ENCODE measurements at places on chromosomes 16 and 17.

DNA sequence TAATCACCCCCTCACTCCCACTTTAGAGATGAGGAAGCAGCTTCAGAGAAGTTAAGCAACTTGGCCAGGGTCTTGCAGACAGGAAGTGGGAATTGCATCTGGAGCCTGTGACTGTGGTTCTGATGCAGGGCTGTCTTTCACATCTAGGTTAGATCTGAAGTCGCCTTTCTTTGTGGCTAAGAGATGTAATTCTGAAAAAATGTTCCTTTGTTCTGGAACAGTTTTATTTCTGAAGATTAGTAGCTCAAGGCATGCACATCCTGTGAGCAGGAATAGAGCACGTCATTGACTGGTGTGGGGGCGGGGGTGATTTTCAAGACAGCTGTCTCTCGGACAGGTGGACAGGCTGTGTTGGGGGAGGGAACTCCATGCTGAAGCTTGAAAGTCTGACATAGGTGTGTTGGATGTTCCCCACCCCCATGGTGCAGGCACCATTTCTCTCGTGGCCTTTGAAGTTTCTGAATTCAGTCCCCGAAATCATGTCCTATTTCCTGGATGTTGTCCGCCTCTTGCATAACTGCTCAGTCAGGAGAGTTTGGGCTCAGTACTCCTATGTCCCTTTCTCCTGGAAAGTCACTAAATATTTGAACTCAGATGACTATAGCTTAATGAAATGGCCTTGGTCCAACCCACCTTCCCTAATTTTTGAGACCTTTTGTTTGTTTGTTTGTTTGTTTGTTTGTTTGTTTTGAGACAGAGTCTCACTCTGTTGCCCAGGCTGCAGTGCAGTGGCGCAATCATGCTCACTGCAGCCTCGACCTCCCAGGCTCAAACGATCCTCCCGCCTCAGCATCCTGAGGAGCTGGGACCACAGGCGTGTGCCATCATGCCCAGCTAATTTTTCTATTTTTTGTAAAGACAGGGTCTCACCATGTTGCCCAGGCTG lies 21.0 kb upstream of the HERPUD1 start:
- DNase-seq: no peak

DNA sequence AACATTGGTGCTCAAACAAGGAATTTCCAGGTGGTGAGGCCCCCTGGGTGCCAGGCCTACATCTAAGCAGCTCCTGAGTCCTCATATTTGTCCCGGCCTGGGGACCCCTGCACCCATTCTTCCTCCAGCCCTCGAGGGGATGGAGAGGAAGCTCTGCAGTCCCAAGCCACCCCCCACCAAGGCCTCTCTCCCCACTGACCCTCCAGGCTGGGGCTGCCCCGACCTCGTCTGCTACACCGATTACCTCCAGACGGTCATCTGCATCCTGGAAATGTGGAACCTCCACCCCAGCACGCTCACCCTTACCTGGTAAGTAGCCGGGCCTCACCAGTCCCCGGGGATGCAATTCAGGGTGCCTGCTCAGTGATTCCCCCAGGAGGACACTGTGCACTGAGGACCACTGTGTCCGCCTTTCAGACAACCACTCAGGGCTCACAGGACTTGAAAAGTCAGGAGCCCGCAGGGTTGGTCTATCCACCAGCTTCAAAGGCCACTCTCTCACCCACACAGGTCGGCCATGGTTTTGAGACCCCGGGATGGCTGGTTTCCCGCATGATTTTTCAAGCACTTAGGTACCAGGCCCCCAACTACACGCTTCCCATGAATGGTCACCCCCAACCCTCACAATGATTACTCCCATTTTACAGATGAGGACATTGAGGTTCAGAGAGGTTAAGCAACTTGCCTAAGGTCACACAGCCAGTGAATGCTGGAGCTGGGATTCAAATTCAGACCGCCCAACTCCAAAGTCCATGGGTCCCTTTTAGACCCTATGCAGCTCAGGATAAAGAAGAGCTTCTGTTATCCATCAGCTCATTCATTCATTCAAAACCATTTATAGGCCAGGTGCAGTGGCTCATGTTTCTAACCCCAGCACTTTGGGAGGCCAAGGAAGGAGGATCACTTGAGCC lies 32.4 kb downstream of the IL21R start:
- no peak for DNase-seq

- DNase-seq: no peak
These were observed 18.1 kb upstream of the DHRS7B start for GRCh38 chr17:21108651-21109050.

- no peak for DNase-seq
These were observed 30.6 kb downstream of the IL21R start for GRCh38 chr16:27432558-27432957.

DNA sequence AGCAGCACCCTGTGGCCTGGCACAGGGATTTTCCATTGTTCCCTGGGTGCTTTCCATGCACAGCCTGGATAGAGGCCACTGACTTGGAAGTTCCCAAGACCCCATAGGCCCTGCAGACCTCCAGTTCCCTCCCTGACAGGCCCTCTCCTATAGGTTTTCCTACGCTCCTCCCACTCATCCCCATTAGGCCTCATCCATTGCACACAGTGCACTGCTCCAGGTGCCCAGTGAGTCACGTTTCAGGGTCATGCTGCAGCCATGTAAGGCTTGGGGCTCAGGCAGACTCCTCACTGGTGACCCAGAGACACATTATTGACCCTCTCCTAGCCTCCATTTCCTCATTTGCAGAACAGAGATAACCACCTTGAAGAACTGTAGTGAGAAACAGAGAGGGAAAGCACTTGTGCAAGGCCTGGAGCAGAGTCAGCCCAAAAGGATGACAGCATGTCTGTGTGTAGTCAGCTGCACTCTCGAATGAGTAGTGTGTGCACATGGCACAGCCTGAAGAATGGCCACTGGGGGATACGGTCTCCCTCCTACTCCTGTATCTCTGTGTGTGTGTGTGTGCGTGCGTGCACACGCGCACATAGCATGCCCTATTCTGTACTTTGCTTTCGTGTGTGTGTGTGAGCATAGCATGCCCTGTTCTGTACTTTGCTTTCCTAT lies 26.8 kb downstream of the DRC3 start:
- no peak for DNase-seq

DNA sequence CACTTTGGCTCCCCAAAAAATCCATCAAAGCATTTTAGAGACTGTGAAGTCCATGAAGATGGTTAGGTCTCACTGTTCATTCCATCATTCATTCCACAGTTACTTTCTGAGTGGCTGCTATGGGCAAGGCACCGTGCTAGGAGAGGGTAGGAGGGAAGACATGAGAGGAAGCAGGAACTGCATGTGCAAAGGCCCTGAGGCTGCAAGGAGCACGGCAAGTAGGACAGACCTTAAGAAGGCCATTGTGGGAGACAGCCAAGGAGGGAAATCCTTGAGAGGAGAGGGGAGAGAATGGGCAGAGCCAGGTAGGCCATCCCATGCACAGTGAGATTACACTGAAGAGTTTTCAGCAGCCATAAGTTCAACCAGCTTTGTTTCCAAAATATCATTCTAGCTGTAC lies 196.2 kb upstream of the DYNLRB2 start:
- DNase-seq: no peak

GRCh38 chr16:24815021-24815420 lies 30.7 kb upstream of the SLC5A11 start:
- DNase-seq: no peak

- DNase-seq: no peak
These were observed 101.6 kb downstream of the MSI2 start for GRCh38 chr17:57357830-57358430.

DNA sequence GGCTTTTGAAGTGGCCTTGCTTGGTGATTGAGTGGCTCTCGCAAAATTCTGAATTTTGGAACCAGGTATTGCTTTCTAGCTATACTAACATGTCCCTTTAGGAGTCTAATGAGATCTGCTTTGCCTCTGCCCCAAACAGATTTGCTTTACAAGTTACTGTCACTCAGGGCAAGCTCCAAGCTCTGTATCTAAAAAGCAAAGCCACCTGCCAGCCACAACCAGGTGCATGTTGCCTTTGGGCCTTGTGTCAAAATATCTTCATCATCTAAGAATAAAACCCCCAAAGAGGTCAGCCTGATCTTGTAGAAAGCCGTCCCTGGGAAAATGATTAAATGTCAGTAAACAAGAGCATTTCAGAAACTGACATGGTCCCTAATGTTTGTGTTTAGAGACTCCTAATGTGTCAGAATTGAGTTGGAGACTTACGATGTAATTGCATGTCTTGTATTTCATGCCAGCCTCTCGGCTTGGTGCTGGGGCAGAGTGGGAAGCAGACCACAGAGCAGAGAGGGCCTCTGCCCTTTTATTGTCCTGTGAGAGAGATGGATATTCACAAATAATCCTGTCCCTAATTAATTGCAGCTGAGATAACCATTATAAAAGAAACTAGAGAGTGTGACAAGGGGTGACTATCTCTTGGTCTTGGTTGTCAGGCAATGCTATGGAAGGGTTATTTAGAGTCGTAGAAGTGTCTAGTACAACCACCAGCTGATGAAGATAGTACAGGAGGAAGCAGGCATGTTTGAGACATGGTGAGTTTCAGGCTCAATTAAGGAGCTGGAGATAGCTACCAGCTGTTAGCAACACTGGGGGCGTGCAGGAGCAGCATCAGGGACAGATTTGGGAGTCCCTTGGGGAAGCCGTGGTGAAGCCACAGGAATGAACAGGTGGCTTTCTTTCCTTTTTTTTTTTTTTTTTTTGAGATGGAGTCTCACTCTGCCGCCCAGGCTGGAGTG lies 90.7 kb downstream of the PITPNC1 start:
- DNase-seq: no peak

DNA sequence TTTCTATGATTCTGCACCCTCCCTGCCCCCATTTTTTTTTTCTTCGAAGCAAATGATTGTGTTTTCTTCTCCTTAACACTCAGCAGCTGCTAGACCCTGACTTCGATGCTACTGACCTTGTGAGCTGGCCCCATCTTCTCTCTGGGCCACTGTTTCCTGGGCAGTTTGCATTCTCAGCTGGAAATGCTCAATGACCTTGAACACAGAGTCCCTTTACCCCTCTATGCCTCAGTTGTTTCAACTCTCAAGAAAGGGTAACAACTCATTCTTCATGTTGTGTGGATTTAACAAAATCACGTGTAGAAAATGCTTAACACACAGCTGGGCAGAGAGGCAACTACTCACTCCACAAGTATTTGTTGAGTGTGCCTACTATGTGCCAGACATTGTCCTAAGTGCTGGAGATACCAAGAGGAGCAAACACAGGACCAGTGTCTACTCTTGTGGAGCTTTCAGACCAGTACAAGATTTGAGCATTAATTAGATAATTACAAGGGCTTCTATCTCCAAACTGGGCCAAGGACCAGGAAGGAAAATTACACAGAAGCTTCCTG lies 66.2 kb downstream of the IQCK start:
- no peak for DNase-seq

DNA sequence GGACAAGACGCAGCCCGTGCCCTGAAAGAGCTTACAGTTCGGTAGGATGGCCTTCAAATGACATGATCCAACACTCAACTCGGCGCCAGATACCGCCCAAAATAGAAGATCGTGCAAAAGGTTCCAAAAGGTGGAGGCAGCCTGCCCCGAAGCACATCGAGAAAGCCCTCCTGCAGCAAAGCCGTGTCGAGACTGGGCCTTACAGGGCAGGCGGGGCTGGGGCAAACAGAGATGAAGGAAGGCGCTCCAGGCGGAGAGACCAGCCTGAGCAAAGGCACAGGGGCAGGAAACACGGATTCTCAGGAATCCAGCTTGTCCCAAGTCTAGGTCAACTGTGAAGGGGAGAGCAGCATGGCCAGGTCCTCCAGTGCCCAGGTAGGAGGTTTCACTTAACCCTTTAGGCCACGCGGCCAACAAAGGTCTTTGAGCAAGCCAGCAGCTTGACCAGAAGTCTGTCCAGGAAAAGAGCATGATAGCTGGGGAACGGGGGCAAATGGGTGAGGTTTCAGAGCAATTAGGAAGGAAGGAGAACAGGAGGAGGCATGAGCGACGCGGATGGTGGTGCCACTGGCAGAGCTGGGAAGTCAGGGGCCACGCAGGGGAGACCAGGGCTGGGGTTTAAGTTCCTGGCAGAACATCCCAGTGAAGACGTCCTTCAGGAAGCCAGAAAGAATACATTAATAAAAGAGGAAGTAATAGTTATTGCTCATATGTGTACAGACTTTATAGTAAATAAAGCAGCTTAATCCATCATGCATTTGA lies 21.2 kb upstream of the EIF1 start:
- no peak for DNase-seq

DNA sequence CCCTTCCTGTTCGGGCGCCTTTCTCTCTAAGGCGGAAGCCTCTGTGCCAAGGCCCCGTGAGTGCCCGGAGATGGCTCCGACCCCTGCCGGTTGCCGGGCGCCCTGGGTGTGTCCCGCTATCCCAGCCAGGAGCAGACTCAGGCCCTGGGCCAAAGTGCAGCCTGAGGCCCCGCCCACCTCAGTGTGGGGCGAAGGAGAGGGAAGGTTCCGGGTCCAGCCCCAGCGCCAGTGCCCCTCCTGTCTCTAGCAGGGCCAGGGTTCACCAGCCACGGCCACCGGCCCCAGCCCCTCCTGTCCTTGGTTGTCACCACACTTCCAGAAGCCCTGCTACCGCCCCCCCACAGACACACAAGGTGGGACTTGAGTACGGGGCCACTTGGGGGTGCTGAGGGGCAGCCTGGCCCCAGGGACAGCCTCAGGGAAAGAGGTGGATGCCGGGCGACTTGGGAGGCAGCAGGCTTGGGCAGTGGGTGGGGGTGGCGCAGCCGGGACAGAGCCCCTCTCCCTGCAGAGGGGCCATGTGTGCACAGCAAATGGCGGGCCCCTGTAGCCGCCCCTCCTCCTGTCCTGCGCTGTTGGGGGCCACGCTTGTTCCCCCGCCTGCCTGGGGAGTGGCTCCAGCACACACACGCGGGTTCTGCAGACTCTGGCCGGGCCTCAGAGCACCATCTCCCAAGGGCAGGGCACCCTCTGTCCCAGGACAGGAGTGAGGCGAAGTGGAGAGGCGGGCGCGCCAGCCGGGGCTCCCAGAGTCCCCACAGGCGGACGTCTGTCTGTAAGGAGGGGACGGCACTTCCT lies 6.0 kb downstream of the C1QTNF8 start:
- no peak for DNase-seq

DNA sequence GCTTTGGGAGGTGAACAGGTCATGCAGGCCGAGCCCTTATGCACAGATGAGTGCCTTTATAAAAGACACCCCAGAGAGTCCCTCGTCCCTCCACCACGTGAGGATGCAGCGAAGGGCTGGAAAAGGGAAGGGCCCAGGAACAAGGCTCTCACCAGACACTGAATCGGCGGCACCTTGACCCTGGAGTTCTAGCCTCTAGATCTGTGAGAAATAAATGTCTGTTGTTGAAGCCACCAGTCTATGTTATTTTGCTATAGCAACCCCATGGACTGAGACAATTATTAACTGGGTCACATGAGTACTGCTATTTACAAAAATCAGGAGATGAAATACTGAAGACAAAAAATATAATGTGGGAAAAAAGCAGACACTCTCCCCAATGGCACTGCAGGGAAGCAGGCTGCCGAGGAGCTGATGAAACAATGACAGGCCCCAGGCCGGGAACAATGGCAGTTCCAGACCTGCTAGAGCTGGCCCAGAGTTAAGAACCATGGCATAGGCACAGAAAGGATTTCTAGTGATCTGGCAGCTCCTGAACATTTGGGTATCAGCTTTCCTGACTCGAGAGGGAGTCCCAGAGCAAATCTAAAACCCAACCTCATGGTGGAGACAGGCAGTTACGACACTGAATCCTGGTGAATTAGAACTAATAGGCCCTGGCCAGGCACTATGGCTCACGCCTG lies 17.8 kb upstream of the GGA2 start:
- no peak for DNase-seq

GRCh38 chr16:28924762-28925385 lies at the start of gene RABEP2:
Gene RABEP2, minus strand, starts transcription at chr16:28925238. Its CDS starts 75 bp downstream, at chr16:28925163.
- peak; percentile 69 for DNase-seq
